Upper lobe of right lung (tissue), 1 donor: ENCODE measurements at places on chromosomes 12 and 14.

DNA sequence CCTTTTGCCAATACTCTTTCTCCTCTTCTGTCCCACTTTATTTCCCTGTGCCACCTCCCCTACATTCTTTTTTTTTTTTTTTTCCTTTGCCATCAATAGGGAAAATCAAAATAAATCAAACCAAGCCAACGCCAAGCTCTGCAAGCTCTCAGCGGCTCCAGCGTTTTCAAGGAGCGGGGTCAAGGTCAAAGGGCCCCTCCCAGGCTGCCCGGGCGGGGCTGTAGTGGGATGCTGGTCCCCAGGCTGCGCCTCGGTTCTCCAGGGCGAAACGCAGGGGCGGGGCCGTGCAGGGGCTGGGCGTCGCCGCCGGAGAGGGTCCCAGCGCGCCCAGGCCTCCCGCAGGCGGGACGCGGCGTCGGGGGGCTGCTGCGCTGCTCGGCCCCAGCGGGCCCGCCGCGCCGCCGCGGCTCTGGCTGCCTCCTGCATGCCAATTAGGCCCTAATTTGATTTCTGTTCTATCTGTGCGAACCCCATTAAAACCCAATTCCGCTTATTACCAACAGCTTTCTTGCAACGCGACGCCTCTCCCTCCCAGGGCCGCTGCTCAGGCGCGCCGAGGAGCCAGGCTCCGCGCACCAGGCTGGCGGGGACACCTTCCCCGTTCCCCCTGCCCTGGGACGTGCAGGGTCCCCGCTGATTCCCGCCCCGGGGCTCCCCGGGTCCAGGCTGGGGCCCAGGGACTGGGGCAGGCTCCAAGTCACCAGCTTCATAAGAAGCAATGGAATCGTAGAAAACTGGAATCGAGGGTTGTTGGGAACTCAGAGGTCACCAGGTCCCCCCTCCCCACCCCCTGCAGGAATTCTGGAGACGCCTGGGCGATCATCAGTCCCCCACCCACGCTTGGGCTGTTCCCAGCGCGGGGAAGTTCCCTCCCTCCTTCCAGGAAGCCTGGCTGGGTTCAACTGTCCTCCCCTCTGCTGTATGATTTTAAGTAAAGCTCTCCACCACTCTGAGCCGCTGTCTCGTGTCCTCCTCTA is 50.7 kb upstream of the MAP1LC3B2 start:
- DNase-seq = peak; percentile 73

- no peak for DNase-seq
These were observed 20.0 kb downstream of the RHOJ start for GRCh38 chr14:63224196-63224595.

GRCh38 chr14:100297320-100298300 is 8.6 kb downstream of the SLC25A29 start:
- DNase-seq = peak; percentile 77

DNA sequence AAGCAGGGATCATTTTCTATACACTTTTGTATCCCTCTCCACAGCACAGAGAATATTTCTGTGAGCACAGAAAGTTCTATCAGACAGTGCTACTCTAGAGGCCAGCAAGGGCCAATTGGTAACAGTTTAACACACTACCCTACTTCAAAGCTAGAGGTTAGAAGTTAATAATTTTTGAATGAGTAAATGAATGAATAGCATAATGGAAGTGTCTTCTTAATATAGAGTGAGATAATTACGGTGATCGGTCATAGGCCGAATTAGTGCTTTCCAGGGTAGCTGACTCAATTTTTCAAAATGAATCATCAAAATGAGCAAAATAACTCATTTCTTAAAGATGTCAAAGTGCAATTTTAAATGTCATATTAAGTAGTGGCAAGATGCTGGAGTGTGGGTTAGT is 67.0 kb upstream of the CCDC198 start:
- no peak for DNase-seq

DNA sequence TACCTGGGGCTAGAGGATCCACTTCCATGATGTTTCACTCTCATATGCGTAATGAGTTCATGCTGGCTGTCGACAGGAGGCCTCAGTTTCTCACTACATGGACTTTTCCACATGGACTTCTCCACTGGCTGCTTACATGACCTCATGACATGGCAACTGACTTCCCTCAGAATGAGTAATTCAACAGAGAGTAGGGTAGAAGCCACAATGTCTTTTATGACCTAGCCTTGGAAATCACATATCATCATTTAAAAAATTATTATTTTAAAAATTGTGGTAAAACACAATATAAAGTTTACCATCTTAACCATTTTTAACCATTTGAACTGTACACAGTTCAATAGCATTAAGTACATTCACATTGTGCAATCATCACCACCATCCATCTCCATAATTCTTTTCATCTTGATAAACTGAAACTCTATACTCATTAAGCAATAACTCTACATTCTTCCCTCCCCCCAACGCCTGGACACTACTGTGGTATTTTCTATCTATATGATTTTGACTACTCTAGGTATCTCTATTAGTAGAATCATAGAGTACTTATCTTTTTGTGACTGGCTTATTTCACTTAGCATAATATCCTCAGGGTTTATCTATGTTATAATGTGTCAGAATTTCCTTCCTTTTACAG is 144.5 kb downstream of the TGFB3 start:
- no peak for DNase-seq

GRCh38 chr12:1329784-1330476 is 264.5 kb downstream of the FBXL14 start:
- no peak for DNase-seq

- no peak for DNase-seq
These were observed 449.2 kb downstream of the DPF3 start for GRCh38 chr14:72444701-72445100.

- DNase-seq = no peak
These were observed 186.7 kb downstream of the PLCZ1 start for GRCh38 chr12:18551106-18551505.

GRCh38 chr12:91216871-91217270 is 34.3 kb upstream of the DCN start:
- no peak for DNase-seq

- DNase-seq = no peak
These were observed 13.2 kb upstream of the C1S start for GRCh38 chr12:7047306-7047705.

- DNase-seq = no peak
These were observed 2.5 kb upstream of the ACTN1 start for GRCh38 chr14:68981539-68981976.

GRCh38 chr14:26719514-26719913 is 121.7 kb upstream of the NOVA1 start:
- DNase-seq = no peak

DNA sequence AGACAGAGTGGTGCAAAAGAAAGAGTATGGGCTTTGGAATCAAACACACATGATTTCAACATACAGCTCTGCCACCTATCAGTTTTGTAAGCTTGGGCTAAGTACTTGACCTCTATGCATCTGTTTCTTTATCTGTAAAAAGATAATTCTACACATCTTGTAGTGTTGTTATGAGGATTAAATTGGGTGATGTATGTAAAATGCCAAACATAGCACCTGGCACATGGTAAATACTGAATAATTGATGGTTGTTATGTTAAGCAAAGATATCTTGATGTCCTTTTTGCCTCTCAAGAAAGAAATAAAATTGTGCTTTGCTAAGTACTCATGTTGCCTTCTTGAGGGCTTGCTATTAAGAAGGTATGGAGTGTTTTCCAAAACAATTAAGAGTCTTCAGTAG is 2.3 kb upstream of the CSRP2 start:
- DNase-seq = no peak

- no peak for DNase-seq
These were observed 676 bp downstream of the SERPINA3 start for GRCh38 chr14:94612580-94613554.

GRCh38 chr12:132140501-132140900 is 3.6 kb downstream of the DDX51 start:
- DNase-seq = peak; percentile 63

GRCh38 chr12:52645982-52646381 is 6.0 kb downstream of the KRT2 start:
- DNase-seq = no peak

GRCh38 chr12:132362996-132363660 is 33.7 kb upstream of the GALNT9 start:
- peak; percentile 49 for DNase-seq

- DNase-seq = no peak
These were observed 8.0 kb downstream of the SLC8B1 start for GRCh38 chr12:113326775-113327395.

DNA sequence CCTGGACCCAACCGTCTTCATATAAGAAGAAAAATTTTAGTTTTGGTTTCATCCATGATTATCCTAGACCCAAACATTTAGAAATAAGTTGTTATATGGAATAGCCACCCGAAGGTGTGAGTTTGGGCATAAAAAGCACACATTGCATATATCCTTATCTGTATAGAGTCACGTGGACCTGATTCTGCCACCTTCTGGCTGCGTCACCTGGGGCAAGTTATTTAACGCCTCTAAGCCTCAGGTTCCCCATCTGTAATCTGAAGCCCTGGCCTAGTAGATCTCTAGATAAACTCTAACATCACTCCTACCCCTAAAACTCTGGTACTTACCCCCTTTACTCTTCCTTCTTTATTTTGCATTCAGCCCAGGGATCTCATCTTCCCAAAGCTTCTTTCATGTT is 14.3 kb upstream of the KRT5 start:
- no peak for DNase-seq

GRCh38 chr12:80966001-80966400 is 28.3 kb upstream of the LIN7A start:
- no peak for DNase-seq

GRCh38 chr14:56082880-56083279 is 35.3 kb upstream of the PELI2 start:
- DNase-seq = no peak

DNA sequence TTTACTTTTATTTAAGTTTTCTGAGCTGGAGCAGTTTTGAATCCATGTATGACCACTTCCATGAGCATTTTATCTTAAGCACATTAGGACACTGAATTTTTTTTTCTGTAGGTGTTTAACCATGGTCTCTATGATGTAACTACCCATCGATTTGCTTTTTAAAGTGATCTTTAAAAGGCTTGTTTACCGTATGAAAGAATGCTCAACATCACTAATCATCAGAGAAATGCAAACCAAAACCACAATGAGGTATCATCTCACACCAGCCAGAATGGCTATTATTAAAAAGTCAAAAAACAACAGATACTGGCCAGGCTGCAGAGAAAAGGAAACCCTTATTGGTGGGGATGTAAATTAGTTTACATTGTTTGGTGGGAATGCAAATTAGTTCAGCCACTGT is 23.0 kb downstream of the GLRX5 start:
- DNase-seq = no peak

GRCh38 chr14:51884086-51884927 is 23.9 kb downstream of the GNG2 start:
- DNase-seq = no peak

DNA sequence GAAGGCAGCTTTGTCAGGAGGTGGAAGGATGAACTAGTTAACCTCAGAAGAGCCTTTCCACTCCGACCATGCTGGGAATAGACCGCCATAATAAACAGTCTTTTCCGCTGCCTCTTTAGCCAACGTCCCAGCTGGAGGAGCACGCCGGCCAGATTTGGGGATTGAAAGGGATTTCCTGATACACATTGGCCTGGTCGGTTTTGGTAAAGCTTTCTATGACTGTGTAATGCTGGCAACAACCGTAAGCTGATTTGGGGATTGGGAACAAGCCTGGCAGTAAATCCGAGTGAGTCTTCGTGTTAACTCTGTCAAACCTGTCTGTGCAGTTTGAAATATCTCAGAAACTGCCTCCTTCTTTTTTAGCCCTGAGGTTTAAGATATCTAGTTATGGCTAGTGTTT is 87.0 kb downstream of the DAD1 start:
- no peak for DNase-seq

GRCh38 chr12:863285-863684 is 86.2 kb downstream of the RAD52 start:
- no peak for DNase-seq

- DNase-seq = no peak
These were observed 34.8 kb upstream of the CLEC14A start for GRCh38 chr14:38290601-38291188.

- no peak for DNase-seq
These were observed 434.3 kb upstream of the TMTC1 start for GRCh38 chr12:30218073-30218472.

DNA sequence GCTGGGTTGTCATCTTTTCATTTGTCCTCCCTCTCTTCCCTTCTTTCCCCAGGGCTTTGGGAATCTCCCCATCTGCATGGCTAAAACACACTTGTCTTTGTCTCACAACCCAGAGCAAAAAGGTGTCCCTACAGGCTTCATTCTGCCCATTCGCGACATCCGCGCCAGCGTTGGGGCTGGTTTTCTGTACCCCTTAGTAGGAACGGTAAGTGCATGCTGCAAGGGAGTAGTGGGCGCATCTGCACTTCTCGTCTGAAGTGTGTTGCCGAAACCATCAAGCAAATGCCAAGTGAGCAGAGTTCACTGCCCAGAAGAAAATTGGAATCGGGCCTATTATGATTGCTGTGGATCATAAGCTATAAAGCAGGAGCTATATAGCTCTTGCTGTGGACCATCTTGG is 10.6 kb upstream of the AKAP5 start:
- no peak for DNase-seq

GRCh38 chr12:125473501-125473900 is 408.3 kb downstream of the AACS start:
- no peak for DNase-seq

GRCh38 chr12:52045794-52046199 is 5.4 kb upstream of the NR4A1 start:
- DNase-seq = peak; percentile 84

DNA sequence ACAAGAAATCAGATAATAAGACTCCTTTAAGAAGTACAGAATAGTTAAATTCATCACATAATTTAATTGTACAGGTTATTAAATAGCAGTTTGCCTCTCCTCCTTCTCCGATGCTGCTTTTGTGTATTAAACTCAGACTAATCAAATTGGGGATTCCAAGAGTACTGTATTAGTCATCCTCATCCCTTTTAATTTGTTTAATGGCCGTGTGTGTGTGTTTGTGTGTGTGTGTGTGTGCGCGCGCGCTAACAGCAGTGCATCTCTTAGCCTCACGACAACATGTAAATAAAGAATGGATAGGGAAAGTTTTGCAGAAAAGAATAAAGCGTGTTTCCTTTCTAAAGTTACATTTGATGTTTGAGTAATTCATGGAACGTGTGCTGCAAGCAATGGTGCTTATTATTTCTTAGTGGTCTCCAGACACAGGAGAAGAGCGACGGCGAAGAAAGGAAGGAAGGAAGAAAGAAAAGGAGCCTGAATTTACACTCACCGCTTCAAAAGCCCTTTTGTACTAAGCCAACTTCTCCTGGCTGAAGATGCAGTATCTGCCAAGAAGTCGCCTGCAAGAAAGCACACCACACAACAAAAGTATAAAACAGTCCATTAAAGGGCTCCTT is 220.3 kb downstream of the ASCL1 start:
- no peak for DNase-seq
